ENCODE measurements at places on chromosomes 3 and 15.

GRCh38 chr3:70516076-70516475 lies 203.6 kb upstream of the MDFIC2 start:
- DNase-seq: no peak

- DNase-seq: no peak
Measured at GRCh38 chr3:49799761-49800160, at the start of gene CDHR4. Gene CDHR4 (minus strand): TSS chr3:49799873. CDS start chr3:49799812, 61 bp downstream.

DNA sequence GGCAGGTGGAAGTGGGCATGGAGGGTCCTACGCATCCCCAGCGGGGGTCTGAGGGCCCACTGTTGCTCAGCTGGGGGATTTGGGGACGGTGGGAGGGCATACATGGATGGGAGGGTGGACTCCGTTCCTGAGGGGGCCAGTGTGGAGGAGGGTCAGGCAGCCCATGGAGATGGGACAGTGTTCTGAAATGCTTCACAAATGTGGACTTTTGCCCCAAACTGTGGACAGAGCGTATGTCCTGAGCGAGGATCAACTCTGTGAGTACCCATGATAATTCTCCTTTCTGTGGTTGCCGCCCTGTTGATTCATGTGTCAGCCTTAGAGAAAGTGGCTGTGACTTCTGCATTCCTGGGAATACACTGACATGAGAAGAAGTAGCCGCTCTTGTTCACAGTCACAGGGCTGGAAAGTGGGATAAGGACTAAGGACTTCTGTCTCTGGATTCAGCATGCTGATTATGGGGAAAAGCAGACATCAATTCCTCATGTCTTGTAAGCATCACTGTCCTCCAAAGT lies 33.4 kb downstream of the SMAD3 start:
- DNase-seq: no peak

- DNase-seq: no peak
Measured at GRCh38 chr3:38311476-38311875, 29.4 kb downstream of the SLC22A14 start.

GRCh38 chr3:40191850-40192448 lies 117.6 kb upstream of the EIF1B start:
- DNase-seq: peak; percentile 61

DNA sequence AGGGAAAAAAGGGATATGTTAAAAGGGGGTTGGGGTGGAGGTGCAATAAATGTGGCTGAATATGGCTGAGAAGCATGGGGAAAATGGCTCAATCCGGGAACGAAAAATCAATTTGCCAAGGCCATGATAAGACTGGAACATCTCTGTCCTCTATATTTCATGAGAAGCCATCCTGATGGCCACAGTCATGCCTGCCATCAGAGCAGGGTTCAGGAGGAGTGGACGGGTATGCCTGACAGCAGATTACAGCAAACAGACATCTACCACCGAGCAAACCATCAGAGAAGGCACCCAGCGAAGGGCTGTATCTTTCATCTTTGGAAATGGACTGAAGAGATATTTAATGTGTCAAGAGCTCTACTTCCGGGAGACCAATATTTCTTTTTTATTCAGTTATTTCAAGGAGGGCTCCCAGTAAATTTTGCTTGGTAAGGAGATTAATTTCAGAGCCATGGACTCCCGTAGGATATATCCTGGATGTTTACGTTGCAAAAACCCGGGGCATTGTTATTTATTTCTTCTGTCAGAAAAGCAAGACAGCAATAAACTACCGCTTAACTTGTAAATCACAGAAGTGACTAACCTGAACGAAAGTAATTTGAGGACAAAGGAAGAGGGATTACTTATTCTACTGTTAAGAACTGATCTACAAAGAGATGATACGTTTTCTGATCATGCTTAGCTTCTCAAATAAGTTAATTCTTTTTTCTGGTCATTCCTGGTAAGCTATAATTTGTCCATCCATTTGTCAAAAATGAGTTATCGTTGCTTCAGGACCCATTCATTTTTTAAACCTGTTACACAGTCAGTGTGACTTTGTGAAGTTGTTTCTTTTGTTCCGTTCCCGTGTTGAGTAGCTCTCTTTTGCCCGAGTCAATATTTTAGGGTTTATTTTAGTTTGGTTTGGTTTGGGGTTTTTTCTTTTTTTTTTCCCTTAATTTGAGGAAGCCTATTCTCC lies 80.6 kb upstream of the CHD2 start:
- DNase-seq: peak; percentile 14

DNA sequence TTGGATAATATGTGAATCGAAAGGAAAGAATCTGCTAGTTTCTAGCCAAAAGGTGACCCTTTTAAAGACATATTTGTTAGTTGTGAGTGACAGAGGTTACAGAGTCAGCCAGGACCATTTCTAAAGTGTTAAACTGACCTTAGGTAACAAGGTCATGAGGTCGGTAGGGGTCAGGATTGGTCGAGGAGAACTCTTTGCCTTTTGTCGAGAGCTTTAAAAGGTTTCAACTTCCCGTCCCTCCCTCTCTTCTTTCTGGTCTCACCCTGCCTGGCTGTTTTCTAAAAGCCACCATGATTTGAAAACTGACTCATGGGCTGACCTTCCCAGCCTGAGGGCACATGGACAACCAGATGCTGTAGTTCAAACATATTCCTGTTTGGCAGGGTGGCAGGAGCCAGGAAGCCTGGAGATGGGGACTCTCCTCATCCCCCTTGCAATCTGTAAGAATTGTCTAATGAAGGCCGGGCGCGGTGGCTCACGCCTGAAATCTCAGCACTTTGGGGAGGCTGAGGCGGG lies 25.8 kb upstream of the PRTG start:
- DNase-seq: no peak

GRCh38 chr15:91908391-91908790 lies 54.9 kb downstream of the SLCO3A1 start:
- DNase-seq: no peak

GRCh38 chr3:135513106-135514059 lies 452.1 kb upstream of the PPP2R3A start:
- no peak for DNase-seq

- no peak for DNase-seq
Measured at GRCh38 chr15:27681038-27681437, 418.1 kb downstream of the OCA2 start.

- DNase-seq: no peak
Measured at GRCh38 chr15:69940441-69941300, 157.0 kb downstream of the TLE3 start.

GRCh38 chr3:46708401-46709156 lies 7.4 kb downstream of the TMIE start:
- DNase-seq: no peak

DNA sequence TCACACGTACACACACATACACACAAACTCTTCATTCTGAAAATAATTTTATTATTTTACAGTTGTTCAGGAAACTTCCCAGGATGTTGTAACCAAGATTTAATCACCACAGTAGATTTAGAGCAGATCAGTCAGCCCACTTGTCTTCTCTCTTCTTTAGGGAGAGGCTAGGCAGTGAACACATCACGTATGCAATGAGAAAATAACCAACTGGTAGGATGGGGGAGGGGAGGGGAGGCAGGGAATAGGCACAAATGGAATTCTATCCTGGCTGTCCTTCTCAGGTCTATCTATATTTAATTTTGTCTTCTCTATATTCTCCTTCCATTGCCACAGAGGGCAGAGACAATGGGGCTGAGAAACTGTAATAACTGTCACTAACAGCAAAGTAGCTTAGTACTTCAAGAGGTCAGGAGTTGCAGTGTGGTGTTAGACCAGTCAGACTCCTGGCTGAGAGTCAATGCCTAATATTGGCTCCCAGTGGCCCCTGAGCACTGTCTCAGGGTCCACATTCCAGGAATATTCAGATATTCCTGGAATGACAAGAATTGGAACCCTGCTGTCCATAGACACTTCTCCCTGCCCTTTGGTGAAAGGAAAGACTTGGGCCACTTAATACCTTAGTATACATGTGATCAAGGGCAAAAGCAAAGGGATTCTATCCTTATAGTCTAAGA lies 2.6 kb upstream of the HCLS1 start:
- DNase-seq: no peak

GRCh38 chr15:61528581-61528910 lies 299.4 kb upstream of the RORA start:
- no peak for DNase-seq

DNA sequence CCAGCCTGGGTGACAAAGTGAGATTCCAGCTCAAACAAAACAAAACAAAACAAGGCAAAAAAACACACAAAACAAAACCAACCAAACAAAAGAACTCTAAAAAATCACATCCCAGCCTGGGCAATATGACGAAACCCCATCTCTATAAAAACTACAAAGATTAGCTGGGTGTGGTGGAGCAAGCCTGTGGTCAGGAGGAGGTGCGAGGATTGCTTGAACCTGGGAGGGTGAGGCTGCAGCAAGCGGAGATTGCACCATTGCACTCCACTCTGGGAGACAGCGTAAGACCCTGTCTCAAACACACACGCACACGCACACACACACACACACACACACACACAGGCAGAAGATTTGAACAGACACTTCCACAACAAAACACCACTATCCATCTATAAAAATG lies 99.6 kb downstream of the SHQ1 start:
- no peak for DNase-seq

GRCh38 chr3:148931574-148931973 lies 59.8 kb upstream of the GYG1 start:
- no peak for DNase-seq

DNA sequence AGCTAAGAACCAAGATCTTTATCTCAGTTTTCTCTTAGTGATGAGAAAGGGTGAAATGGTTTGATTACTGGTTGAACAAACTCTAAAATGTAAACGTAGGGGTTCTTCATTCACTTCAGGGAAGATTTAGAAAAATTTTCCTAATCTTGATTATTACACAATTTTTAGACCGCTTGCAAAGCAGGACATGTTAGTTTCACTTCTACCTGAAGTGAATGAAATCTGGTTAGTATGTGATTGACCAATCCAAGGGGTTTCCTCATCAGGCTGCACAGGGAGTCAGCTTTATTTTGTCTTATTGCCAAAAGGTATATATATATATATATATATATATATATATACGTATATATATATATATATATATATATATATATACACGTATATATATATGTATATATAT lies 740.4 kb downstream of the TUSC7 start:
- DNase-seq: no peak

GRCh38 chr3:167723872-167724271 lies 10.8 kb downstream of the PDCD10 start:
- DNase-seq: no peak

- no peak for DNase-seq
Measured at GRCh38 chr15:31842532-31843195, 187.7 kb upstream of the CHRNA7 start.

DNA sequence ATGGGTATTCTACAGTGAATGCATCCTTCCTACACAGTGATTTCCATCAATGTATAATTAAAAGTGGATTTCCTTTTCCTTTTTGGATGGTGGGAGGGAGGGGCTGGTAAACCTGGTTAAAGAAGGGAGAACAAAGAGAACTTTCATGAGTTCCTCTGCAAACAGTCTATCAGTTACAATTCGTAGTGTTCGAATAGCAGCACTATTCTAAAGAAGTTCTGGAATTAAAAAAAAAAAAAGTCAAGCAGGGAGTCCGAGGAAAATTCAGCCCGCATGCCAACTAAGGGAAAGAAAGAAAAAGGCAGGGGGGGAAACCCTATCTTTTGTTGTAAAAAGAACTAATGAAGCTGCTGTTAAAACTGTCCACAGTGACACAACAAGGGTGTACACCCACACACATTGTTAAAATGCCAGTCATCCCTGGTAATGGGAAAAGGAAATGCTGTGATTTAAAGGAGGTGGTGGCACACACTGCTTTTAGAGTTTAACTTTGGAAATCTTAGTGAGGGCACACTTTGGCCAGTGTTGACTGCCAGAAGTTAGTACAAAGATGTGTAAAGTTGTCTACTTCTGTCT lies 521.2 kb downstream of the ZIC1 start:
- no peak for DNase-seq

- no peak for DNase-seq
Measured at GRCh38 chr15:85743392-85744055, 51.2 kb downstream of the KLHL25 start.

- no peak for DNase-seq
Measured at GRCh38 chr3:19539518-19540392, 391.4 kb downstream of the KCNH8 start.

DNA sequence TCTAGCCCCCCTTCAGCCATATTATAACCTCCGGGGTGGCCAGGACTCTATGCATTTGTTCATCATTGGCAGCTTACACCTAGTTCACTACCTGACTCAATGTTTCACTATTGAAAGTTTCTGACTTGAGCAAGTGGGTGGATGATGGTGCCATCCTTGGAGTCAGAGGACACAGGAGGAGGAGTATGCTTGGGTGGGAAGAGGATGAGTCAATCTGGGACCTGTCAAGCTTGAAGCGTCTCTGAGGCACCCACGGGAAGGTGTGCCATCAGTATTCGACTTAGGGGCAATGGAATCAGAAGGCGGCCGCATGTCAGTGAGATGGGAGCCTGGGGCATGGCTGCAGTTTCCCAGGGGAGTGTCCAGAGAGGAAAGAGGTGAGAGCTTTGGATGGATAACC lies 133.3 kb downstream of the EPHB1 start:
- DNase-seq: no peak

DNA sequence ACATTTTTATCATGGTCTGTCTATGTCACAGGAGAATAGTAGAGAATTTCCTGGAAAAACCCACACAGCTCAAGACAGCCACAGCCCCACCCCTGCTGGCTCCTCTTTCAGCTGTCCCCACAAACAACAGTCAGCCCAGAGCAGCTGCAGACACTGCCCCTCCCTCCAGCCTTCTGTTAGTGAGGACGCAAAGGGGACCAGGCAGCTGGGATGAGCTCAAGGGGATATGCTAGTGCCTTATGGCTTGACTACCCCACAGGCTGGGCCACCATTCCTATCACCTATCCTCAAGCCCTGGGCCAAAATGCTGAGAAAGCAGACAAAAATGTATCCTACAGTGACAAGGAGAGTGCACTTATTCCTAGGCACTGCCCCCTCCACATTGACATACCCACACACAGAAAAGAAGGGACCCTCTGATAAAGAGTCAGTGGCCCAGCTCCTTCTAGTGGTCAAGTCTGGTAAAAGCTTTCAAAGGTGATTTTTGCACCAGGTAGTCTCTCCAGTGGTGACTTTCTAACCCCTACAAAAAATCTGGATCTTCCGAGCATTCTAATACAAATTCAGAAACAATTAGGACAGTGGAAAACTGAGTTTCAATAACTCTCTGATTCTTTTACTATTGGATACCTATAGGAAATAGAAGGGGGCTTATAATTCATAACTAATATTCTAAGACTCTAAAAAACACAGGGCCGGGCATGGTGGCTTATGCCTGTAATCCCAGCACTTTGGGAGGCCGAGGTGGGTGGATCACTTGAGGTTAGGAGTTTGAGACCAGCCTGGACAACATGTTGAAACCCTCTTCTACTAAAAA lies 3.0 kb upstream of the MAP1A start:
- peak; percentile 57 for DNase-seq

DNA sequence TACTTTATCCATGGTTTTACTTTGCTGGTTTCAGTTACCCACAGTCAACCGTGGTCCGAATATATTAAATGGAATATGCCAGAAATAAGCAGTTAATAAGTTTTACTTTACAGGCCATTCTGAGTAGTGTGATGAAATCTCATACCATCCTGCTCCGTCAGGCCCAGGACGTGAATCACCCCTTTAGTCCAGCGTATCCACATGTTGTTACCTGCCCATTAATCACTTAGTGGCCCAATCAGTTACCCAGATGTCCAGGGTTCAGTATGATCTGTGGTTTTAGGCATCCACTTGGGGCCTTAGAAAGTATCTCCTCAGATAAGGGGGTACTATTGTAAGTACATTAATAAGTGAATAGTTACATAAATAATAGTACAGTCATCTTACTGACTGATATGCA lies 88.0 kb downstream of the TTBK2 start:
- DNase-seq: no peak
